ENCODE measurements at places on chromosomes 2 and 18. TPM values are rescaled to one million over a fixed set of nuclear protein-coding genes. Genes with fewer than 3 reads are reported as not detected.

The IRS1 gene
- 16.2 TPM for total RNA-seq

The C2orf81 gene
- total RNA-seq: 0.22 TPM

The ZNF892 gene
- 1.9 TPM for total RNA-seq

The DSG4 gene
- not detected for total RNA-seq

The AGXT gene
- not detected for total RNA-seq

The ATOH8 gene
- 2.0 TPM for total RNA-seq

The FOSL2 gene
- total RNA-seq: 100 TPM

The PSMA8 gene
- not detected for total RNA-seq

The SELENOI gene
- 46.6 TPM for total RNA-seq

The POTEC gene
- not detected for total RNA-seq

The TEX51 gene
- total RNA-seq: not detected

The FEZ2 gene
- 29.1 TPM for total RNA-seq

GRCh38 chr2:150548527-150548926 is 61.1 kb upstream of the RND3 start:
- DNase-seq: no peak

DNA sequence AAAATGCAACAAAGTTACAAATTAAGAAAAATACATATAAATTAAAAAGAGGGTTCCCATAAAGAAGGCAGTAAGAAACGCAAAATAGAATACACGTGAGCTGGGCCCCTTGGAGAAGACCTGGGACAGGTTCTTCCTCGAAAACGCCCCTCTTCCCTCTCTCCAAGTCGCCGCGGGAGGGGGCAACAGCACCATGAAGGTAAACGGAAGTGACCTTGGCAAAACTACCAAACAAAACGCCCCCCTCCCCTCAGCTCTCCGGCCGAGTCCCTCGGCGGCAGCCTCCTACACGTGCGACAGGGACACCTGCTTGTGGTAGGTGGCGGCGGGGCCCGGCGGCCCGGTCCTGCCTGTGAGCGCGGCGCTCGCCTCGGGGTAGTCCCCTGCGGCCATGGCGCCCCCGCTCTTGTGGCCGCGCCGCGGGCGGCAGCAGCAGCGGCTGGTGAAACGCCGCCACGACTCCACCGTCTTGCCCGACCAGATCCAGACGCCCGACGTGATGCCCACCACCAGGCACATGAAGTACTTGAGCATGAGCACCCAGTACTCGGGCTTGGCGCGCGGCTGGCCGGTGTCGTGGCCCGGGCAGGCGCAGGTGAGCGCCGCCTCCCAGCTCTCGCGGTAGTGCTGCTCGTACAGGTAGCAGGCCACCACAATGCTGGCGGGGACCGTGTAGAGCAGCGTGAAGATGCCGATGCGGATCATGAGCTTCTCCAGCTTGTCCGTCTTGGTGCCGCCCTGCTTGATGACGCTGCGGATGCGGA is 2.8 kb downstream of the FZD5 start:
- no peak for DNase-seq

DNA sequence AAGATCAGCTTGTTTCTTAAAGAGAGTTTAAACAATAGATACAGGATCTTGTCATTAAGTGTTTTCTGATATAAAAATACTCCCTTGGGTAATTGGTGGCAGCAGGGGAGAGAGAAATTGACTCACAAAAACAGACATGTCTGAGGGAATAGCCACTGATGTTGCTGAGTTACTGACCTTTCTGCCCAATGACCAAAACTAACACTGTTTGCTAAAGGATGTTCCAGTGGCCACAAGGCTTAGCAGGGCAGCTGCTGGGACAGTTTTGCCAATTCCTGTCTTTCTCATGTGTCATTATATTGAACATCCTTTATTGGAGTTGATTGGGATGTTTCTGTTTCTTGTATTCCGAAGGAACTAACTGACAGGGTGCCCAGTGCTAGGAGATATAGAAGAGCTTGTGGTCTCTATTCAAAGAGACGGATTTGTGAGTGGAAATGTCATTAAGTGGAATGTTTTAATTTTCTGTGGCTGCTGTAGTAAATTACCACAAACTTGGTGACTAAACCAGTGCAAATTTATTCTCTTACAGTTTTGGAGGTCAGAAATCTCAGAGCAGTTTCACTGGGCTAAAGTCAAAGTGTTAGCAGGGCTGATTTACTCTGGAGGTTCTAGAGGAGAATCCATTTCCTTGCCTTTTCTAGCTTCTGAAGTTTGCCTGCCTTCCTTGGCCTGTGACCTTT is 124.8 kb upstream of the RMDN2 start:
- no peak for DNase-seq

DNA sequence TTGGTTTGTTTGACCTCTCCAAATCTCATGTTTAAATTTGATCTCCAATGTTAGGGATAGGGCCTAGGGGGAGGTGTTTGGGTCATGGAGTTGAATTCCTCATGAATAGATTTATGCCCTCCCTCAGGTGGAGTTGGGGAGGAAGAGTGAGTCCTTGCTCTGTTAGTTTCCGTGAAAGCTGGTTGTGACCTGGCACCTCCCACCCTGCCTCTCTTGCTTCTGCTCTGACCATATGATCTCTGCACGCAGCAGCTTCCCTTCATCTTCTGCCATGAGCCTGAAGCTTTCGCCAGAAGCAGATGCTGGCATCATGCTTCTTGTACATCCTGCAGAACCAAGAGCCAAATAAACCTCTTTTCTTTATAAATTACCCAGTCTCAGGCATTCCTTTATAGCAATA is 231.6 kb upstream of the ERBB4 start:
- DNase-seq: no peak

- DNase-seq: no peak
These were observed 156.1 kb downstream of the LDLRAD4 start for GRCh38 chr18:13374468-13375301.

GRCh38 chr2:8641301-8641965 is 40.4 kb upstream of the ID2 start:
- DNase-seq: no peak

- no peak for DNase-seq
These were observed 22.1 kb upstream of the LONRF2 start for GRCh38 chr2:100344433-100344832.

GRCh38 chr2:161870401-161870930 is 203.5 kb downstream of the DPP4 start:
- no peak for DNase-seq

GRCh38 chr2:164678631-164679149 is 57.4 kb upstream of the GRB14 start:
- DNase-seq: no peak

GRCh38 chr2:237798236-237799059 is at the start of gene RBM44:
Gene RBM44 (plus strand): TSS chr2:237798779. CDS start chr2:237813610, 14,831 bp downstream.
- DNase-seq: no peak

DNA sequence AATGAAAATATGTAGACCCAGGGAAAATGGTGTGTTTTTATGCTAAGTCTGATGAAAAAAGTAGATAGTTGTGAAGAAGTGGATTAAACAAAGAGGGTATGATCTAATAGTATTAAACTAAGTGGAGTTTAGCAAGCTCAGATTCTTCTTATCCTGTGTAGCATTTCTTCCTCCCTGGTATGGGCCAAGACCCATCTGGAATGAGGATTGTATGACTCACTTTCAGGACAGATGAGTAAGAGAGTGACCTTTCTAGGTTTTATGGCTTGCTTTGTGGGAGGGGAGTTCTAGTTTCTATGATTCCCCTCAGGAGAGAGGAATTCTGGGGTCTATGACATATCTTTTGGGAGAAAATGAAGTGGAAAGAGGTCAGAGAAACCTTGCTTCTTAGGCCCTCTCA is 550.1 kb downstream of the SPAG16 start:
- DNase-seq: no peak

- no peak for DNase-seq
These were observed 133.4 kb upstream of the GLI2 start for GRCh38 chr2:120602251-120602650.

DNA sequence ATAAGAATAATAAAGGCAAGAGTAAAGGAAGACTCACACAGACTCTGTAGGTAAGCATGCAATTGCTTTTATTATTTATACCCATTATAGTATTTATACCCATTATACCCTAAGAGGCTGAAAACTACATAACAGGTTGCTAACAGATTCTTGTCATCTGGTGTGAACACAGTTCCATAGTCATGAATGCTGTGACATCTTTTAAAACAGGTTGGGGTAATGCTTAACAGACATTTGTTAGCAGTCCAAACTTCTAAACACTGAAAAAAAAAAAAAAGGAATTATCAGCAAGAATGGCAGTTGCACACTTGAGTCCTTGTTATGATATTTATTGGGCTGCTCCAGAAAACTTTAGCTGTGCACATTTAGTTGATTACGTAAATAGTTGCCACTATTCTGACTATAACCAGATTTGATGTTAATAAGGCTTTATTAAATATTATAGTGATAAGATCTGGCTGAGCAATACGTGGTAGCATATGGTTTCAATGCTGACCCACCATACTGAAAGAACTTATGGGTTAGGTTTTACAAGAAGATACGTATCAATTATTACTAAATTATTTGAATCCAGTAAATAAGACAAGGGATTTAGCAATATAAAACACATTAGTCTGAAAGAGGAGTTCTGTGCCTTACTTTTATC is 888.8 kb downstream of the LRRTM4 start:
- no peak for DNase-seq

- DNase-seq: no peak
These were observed 30.9 kb downstream of the GAREM1 start for GRCh38 chr18:32439802-32440201.

DNA sequence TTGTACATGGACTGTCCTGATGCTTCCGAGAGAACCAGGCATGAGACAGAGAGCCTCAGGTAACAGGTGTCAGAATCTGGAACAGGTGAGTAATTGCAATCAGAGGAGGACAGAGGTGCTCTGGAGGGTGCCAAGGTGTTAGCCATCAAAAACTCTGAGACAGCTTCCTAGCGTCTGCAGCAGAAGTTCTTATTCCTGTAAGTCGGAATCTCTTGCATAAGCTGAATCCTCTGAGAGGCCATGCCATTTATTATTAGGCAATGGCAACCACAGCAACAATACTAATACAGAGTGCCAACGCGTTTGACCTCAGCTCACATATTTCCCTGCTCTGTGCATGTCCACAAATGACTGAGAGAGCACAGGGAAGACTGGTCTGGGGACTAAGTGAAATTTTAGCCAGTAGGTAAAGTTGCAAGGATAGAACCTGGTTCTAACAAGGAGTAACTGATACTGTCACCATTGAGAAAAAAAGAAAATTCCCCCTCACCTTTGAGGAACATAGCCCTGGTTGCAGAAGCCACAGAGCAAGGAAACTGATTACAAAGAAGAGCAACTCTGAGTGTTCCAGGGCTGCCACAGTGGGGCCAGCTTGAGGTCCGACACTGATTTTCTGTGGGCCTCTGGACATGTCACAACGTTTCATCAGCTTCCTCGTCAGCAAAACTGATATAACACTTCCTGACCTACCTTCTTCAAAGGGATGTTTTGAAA is 55.1 kb upstream of the ACSL3 start:
- DNase-seq: no peak

GRCh38 chr2:42878581-42878980 is 86.2 kb upstream of the HAAO start:
- no peak for DNase-seq

- DNase-seq: no peak
These were observed 25.6 kb downstream of the ANKRD44 start for GRCh38 chr2:197284956-197285355.

DNA sequence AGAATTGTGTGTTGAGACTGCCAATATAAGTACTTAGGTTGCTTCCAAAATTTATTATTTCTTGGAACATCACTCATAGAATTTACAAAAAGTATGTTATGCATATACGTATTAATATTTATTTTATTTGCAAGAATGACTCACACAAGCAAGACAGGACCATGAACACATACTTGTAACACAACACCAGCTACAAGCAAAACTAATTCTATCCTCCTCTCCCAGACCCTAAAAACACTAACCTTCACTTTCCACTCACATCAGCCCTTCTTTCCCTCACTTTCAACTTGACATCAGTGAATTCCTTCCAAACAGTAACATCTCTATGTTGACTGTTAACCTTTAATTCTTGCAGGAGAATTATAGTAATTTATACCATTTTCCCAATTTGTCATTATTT is 24.3 kb downstream of the OSBPL1A start:
- DNase-seq: no peak

DNA sequence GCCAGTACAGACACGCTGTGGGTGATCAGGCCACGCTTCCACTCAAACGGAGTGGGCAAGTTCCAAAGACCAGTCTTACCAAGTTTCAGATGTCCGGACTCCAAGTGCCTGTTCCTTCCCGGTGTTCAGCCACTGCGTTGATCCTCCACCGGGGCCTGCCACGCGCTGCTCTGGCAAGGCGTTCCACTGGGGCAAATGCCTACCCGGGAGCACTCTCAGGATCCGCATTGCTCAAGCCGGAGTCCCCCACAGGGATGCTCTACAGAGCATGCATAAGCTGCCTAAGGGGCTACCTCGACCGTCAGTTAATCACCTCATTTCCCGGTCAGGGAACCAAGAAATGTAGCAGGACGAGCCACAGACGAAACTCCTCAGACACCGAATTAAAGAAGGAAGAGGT is 37.0 kb upstream of the CLASP1 start:
- no peak for DNase-seq

- DNase-seq: no peak
These were observed 56.1 kb downstream of the INHBB start for GRCh38 chr2:120402067-120402433.

GRCh38 chr2:21779786-21780185 is 656.0 kb downstream of the TDRD15 start:
- no peak for DNase-seq

- DNase-seq: no peak
These were observed 5.5 kb downstream of the SLC11A1 start for GRCh38 chr2:218387369-218388194.

GRCh38 chr18:55838841-55839240 is 250.8 kb upstream of the TCF4 start:
- no peak for DNase-seq

DNA sequence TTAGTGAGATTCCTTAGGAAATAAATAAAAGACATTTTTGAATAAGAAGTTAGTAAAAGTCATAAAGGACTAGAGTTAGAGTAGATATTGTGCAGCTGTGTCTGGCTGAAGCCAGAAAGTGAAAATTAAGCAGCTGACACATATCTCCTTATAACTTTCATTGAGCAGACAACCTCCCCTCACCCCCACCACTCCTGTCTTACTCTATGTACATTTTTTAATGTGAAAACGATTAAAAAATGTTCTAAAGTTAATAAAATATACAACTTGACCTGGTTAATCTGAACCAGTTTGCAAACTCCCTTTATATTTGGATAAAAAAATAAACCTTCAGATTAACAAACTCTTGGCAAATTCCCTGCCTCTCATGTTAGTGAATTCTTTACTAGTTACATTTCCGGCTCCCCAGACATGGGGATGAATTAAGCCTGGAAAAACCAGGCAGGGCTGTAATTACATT is 462.8 kb downstream of the MEIS1 start:
- DNase-seq: no peak

GRCh38 chr2:148979164-148979918 is 59.2 kb upstream of the LYPD6B start:
- no peak for DNase-seq

DNA sequence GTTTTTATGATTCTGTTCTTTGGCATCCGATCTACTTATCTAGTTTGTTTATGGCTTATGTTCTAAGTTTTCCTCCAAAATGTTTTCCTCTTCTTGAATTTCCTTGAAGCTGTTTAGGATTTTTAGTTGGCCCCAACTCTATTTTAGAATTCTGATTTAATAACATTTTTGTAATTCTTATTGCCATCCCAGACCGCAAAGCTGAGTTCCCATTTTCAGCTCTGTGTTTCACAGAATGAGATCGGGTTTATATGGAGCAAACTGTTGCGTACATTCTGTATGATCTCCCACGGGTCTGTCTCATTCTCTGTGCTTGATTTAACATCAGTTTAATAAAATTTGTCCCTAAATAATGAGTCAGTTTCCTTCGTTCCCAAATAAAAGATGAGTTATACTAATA is 59.3 kb downstream of the DPP4 start:
- no peak for DNase-seq

- DNase-seq: no peak
These were observed 58.7 kb upstream of the RFX8 start for GRCh38 chr2:101533561-101534148.
